ENCODE measurements at places on chromosomes 6 and 20. TPM values are rescaled to one million over a fixed set of nuclear protein-coding genes. Genes with fewer than 3 reads are reported as not detected.

PHACTR1 gene
- polyA plus RNA-seq = 0.41 TPM

OPN5 gene
- not detected for polyA plus RNA-seq

BMP7 gene
- polyA plus RNA-seq = 28.7 TPM

PRL gene
- polyA plus RNA-seq = not detected

PSORS1C2 gene
- 0.81 TPM for polyA plus RNA-seq

SLC52A3 gene
- polyA plus RNA-seq = 5.6 TPM

RIPOR3 gene
- polyA plus RNA-seq = 2.6 TPM

ANKRD66 gene
- not detected for polyA plus RNA-seq

IMPG1 gene
- polyA plus RNA-seq = 0.04 TPM

EPM2A gene
- polyA plus RNA-seq = 3.1 TPM

HLA-DQB2 gene
- 11.9 TPM for polyA plus RNA-seq

NKX2-4 gene
- not detected for polyA plus RNA-seq

FRMD1 gene
- polyA plus RNA-seq = 0.02 TPM

NKX2-2 gene
- not detected for polyA plus RNA-seq

HAO1 gene
- polyA plus RNA-seq = not detected

SDC4 gene
- 49.4 TPM for polyA plus RNA-seq

FBXO30 gene
- 4.8 TPM for polyA plus RNA-seq

ALDH5A1 gene
- polyA plus RNA-seq = 3.6 TPM

TMEM242 gene
- polyA plus RNA-seq = 4.8 TPM

ME1 gene
- 17.4 TPM for polyA plus RNA-seq

All from esophagus (tissue), 2 donors.